ENCODE measurements at places on chromosomes 7 and 10.

GRCh38 chr7:44259547-44260457 is 59.0 kb downstream of the YKT6 start:
- DNase-seq: no peak

GRCh38 chr10:10792681-10793080 is 225.0 kb upstream of the CELF2 start:
- DNase-seq: no peak

- DNase-seq: no peak
These were observed 166.8 kb upstream of the TBX20 start for GRCh38 chr7:35420656-35421055.

GRCh38 chr10:77357611-77358310 is 279.8 kb downstream of the KCNMA1 start:
- DNase-seq: no peak

- no peak for DNase-seq
These were observed 94.3 kb downstream of the ZMIZ1 start for GRCh38 chr10:79162861-79163665.

DNA sequence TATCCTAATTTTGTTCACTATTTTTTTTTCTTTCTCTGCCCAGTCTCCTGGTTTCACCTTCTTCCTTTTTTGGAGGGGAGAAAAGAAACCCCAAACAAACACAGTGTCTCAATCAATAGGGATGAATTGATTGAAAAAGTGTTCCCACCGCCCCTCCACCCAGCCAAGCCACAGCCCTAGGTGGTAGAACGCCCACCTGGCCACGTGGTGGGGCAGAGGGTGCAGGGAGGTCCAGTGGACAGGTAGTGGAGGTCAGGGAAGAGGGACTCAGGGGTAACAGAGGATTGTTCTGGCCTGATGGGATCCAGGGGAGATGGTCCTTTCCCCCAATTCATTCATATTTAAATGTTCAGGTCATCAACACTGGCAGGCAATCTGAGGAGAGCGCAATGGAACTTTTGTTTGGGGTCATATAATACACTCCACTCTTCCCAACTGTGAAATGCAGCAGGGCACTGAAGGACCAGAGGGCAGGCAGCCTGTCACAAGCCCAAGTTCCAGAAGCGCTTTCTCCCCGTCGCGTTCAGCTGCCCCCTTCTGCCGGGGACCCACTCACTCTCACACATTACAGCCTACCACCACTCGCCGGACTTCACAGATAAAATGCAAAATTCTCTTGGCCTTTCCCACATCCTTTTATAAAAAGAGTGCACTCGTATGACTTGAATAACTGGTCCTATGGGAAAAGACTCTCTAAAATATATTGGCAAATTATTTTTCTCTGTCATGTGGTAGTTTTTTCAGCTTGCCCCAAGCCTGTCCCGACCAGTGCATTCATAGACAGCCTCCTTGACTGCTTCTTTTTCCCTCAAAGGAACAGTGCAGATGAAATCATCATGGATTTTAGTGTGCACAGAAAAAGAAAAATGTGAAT is 1.6 kb downstream of the INHBA start:
- DNase-seq: no peak

GRCh38 chr7:137403353-137403695 is 59.8 kb upstream of the PTN start:
- no peak for DNase-seq

DNA sequence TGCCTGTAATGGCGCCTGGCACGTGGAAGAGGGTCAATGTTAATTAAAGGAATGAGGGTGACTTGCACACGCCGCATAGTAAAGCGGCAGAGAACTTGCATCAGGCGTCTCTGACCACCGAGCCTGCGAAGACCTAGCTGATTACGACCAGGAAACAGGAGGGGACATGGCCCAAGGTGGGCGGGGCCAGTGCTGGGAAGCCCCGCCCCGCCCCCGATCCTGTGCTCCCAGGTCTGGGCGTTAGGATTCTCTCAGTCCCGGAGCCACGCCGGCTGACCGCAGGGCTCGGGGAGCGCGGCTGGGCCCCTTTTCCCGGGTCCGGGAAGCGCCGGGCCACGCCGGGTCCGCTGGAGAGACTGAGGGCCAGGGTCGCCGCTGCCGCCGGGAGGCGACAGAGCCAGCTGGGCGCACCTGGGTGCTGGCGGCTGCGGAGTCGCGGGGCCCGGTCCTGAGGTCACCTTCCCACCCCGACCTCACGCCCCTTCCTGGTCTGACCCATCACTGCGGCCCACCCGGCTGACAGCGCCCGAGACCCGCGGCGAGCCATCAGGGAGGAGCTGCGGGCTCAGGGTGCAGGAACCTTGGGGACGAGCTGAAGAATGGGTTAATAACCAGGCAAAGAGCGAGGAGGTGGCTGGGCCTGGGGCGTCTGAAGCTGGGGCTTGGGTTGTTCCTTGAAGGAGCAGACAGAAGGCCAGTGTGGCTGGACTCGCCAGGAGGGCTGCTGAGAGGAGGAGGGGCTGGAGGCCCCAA is 23.0 kb upstream of the GRID1 start:
- DNase-seq: no peak

GRCh38 chr10:18793951-18794350 is 134.7 kb downstream of the ARL5B start:
- no peak for DNase-seq

- no peak for DNase-seq
These were observed 26.0 kb upstream of the TARP start for GRCh38 chr7:38299275-38299931.

- DNase-seq: no peak
These were observed 357.5 kb upstream of the SHH start for GRCh38 chr7:156169474-156170370.

DNA sequence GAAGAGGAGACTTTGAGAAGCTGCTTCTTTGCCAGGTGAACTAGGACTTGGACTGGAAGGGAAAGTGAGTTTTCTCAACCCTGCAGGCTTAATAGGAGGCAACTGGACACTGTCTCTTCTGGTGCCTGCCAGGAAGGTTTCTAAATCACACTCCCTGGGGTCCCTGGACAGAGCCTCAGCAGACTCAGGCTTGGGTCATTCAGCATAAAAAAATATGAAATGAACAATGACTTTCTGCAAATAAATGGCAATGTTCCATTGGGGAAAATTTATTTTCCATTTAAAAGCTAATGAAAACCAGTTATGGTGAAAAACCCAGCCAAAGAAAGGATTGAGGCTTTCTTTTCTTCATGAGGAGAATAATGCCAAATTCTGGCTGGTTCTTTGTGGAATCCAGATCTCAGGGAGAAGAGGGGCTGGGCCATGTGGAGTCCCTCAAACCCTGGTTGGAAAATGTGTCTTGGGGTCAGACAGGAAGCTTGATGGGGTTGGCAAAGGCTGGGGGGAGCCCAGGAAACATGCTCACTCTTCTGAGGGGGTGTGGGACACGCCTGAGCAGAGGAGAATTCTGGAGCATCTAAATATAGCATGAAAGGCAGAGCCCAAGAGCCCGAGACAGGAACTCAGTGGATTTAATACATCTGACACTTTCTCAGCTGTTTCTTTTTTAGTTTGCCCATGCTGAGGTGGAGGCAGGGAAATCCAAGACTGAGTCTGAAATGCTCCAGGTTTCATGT is 65.2 kb upstream of the EMX2 start:
- no peak for DNase-seq

- no peak for DNase-seq
These were observed 121.6 kb downstream of the CACNB2 start for GRCh38 chr10:18261768-18262231.

DNA sequence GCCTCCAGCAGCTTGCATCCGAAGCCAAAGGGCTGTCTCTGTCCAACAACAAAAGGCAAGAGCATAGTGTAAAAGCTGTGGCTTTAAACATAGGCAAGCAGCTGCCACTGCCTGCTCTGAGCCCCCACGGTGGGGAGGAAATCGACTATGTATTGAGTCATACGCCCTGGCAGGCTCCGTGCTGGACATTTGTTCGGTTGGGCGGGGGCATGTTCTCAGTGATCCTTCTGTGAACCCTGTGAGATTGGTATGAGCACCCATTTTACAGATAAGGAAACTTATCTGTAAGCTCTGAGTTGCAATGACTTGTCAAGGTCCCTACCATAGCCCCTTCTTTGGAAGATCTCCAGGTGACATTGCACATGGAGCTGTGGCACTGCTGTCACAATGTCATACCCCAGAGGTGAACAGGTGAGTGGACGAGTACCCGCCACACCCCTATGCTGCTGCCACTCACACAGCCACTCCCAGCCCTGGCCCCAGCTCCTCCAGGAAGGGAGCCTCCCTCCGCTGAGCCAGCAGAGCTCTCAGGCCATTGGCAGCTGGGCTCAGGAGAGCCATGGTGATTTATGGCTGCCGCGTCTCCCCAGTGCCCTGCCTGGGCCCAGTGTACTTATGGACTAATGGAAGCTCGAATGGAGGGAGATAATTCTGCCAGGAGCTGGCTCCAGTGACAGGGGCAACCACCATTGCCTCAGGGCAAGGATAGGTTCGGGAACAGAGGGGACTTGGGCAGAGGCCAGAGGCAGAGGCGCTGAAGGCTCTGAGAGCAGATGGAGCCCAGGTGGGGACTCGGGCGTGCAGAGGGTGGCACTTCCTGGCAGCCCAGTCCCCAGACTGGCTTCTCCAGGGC is 43.7 kb downstream of the UNC5B start:
- no peak for DNase-seq

GRCh38 chr10:49133706-49134248 is at the start of gene FAM170B:
Gene FAM170B (minus strand): TSS chr10:49134021. CDS start chr10:49133918, 103 bp downstream.
- no peak for DNase-seq

DNA sequence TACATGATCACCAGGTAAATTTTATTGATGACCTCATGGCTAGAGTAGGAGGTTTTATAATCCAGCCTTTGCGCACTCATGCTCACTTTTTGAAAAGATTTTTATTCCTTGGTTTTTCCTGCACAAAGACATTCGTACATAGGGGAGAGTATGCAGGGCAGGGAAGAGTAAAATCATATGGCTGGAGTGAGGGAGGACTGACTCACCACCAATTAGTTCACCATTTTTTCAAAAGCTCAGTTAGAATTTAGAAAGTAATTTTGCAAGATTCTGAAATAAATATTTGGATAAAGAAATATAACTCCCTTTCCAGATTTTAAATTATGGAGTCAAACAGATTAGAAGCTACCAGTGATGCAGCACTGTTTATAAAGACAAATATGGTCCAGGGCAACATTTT is 111.9 kb downstream of the SEMA3D start:
- DNase-seq: no peak

DNA sequence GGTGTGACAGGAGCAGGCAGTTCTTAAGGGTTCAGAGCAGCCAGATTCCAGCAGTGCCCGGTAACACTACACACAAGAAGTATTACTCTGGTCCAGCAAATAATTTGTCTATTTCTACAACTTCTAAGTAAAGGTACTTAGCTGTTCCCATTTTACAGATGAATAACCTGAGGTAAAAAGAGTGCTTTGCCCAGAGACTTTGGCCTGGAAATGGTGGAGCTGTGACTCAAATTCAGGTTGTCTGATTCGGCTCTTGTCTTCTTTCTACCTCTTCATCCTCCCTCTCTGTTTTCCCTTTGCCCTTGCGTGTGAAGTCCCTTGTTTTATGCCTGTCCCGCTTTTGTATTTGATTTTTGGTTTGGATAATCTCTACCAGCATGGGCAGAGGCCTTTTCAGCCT is 17.1 kb downstream of the SFRP5 start:
- DNase-seq: no peak

GRCh38 chr7:33979807-33980355 is 74.5 kb downstream of the BMPER start:
- DNase-seq: no peak
